ENCODE measurements at places on chromosomes 7 and 10.
A peak's percentile ranks its signal among the peaks of the same experiment; 100 is the strongest.

DNA sequence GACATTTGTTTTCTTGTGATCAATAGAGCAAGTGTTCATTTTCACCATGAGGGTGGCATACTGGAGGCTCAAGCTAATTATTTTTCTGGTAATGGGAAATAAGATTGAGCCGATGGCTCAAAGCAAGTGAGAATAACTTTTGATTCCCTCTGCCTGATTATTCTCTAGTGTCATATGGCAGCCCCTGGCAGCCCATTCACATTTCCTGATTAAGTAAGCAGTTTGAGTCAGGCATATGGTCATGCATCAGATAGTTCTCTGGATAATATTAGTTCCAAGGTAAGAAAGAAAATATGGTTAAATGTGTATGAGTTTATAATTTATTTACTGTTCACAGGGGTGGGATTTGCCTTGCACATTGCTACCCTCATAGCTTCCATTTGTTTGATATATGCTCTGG lies 109.2 kb downstream of the DYNC1I1 start:
- DNase-seq = no peak

DNA sequence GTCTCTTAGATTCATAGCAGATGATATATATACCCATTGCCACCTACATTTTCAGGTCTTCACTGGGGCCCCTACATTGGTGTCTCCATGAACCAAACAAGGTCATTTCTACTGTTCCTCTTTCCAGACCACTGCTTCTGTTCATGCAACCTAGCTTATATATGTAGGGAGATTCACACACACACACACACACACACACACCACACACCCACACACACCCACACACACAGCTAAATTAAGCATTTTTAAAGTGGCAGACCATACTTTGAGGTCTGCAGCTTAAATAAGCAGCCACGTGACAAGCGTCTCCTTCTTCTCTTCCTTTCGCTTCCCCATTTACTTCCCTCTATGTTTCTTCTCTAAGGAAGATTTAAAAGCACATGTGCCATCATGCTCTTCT lies 70.0 kb upstream of the CC2D2B start:
- peak; percentile 80 for DNase-seq

GRCh38 chr7:129688503-129689222 lies 77.1 kb downstream of the NRF1 start:
- DNase-seq = no peak

GRCh38 chr10:129799942-129800341 lies 164.1 kb downstream of the EBF3 start:
- DNase-seq = no peak

GRCh38 chr10:45429790-45430189 lies 55.8 kb downstream of the ALOX5 start:
- no peak for DNase-seq

DNA sequence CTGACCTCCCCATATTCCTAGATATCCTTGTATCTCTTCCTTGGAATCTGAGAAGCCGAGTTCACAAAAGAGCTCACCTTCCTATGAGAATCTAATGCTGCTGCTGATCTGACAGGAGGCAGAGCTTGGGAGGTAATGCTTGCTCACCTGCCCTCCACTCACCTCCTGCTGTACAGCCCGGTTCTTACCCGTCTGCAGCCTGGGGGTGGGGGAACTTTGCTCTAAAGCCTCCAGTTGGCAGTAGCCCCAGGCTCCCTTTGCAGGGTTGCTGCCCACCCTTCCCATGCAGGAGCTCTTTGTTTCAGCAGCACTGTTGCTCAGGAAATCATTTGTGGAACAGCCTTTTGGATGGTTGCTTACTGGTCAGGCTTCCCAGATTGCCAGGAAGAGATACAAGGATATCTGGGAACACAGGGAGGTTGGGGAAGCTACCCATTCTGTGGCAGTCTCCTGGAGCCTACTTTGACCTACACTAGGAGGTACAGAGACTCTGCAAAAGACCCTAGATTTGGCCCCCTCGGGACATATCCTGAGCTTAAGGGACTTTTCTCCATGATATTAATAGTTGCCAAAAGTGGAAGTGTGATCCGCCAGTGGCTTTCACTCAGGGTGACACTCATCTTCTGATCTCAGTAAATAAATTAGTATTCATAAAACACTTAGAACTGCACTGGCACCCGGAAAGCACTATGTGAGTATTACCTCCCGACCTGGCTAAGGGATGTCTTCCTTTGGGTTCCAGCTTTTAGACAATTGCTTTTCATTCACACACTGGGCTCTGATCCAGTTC lies 363.7 kb upstream of the PODXL start:
- DNase-seq = no peak

GRCh38 chr10:109933984-109934565 lies 10.8 kb upstream of the XPNPEP1 start:
- no peak for DNase-seq

DNA sequence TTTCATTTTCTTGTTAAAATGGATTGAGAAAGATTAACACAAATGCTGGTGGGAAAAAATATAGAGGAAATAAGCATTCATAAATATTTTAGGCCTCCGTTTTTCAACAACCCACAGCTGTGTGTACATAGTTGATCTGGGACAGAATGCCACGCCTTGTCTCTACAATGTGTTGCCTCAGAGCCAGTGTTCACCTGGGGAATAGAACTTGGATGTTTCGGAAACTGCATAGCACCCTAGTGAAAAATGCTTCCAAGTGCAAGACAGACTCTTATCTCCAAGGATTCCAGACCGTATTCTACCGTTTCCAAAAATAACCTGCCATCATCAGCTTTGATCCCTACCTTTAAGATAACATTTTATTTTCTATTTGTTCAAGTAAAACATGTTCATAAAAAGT lies 260.9 kb downstream of the SDK1 start:
- DNase-seq = no peak

DNA sequence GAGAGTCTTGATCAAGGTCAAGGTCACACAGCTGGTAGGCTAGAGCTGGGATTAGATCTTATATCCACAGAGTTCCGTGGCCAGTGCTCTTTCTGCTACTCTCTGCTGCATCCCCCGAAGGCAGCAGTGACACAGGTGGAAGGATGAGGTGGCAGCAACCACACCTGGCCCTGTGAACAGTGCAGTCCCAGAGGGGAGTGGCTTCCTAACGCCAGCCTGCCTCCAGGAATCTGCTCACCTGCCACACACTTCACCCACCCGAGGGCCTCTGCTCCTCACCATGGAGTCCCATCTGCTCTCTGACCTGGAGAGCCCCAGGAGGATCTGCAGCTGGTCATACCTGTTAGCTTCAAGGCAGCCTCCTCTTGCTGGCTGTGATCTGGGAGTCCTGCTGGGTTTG lies 484.2 kb downstream of the PLXNA4 start:
- no peak for DNase-seq

GRCh38 chr10:79946271-79947082 lies 2.4 kb downstream of the SFTPD start:
- no peak for DNase-seq
